M059J (cell line): ENCODE measurements at places on chromosomes 3 and 15.
A peak's percentile ranks its signal among the peaks of the same experiment; 100 is the strongest.

GRCh38 chr3:43348350-43348749 lies 62.0 kb downstream of the SNRK start:
- no peak for DNase-seq

DNA sequence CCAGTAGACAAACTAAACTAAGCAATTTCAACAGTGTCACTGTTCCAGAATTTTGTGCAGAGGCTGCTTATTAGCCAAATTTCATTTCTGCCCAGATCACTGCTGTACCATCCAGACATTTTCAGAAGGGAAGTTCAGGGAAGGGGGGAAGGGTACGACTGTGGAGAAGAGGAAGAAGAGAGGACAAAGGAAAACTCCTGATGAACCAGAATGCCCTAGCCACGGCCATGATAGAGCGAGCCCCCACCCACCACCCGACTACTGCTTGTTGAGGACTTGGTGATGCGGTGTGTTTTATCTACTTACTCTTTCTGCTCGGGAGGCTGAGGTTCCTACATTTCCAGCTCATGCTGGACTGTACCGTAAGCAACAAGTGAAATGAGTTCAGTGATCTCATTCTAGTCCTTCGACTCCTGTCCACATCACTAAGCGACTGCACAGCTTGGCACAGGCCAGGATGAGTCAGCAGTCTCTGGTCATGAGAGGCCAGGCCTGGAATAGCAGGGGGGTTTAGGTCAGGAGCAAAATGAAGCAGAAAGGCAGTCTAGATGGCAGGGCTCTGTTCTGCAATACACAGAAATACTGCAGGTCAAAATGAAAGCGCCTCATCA lies 330.8 kb downstream of the TIGIT start:
- DNase-seq = peak; percentile 99

- DNase-seq = peak; percentile 88
Measured at GRCh38 chr3:177830411-177830849, 633.1 kb upstream of the TBL1XR1 start.

GRCh38 chr3:10529809-10530208 lies 24.4 kb upstream of the ATP2B2 start:
- DNase-seq = no peak
